ENCODE measurements at places on chromosomes 7 and 10.

DNA sequence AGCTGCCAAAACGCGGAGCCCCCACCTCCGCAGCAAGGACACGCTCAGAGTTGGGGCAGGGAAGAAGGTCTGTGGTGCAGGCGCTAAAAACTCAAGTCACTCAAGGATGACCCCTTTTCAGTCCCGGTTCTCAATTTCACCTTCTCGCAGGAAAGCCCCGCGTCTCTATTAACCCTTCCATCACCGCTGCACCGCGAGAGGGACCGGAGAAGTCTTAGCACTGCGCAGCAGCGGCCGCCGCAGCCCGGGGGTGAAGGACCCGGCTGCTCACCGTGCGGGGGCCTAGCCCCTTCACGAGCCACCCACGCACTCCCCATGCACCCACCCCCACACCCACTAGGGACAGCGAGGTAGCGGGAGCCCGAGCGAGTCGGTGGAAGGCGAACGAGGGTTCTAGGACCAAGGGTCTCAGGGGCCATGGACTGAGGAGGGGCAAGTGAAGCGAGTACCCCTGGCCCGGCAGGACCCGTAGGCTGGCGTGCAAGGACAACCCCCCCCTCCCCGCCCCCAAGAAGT lies 162.9 kb downstream of the SH3PXD2A start:
- DNase-seq, result no peak

DNA sequence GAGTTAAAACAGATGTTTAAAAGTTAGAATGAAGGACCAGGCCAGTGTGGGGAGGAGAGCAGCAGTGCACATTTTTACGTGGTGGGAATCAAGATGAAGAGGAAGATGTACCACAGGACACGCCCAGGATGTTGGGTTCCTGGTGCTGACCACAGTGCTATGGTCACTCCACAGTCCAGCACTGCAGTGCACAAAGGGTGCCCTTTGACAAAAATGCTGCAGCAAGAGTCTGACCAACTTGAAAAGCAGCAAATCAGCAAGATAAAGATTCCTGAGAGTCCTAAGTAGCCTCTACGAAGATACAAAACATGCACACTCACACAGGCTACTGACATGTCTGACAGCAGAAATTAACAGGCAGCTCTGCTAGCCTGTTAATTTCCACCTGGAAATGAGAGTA lies 107.1 kb downstream of the PIP4K2A start:
- DNase-seq, result no peak

GRCh38 chr10:23065181-23065948 lies 30.0 kb upstream of the MSRB2 start:
- DNase-seq, result peak; percentile 59

DNA sequence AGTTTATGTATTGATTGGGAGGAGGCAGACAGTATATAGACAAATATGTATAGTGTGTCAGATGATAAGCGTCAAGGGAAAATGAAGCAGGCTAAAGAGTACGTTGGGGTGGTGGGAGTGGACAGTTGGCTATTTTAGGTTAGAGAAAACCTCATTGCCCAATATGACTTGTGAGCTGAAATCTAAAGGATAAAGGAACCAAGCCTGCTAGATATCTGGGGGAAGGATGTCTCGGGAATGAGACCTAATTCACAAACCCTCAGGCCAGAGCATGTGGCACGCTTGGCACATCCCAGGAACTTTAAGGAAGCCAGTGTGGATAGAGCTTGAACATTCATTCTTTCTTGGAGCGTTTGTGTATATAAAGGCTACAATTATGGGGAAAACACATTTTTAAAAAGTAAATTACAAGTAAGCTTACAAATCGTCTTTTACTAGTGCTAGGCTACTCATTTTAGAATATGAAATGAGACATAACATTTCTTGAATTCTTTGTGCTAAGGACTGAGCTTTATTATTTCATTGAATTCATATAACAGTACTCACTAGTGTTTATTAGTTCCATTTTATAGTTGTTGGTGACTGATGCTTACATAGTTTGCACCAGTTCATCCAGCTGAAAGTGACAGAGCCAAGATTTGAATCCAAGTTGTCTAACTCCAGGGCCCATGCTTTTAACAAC lies 9.7 kb downstream of the FHIP2A start:
- DNase-seq, result no peak

- no peak for DNase-seq
Observed at GRCh38 chr7:91168871-91169829, 95.1 kb upstream of the FZD1 start.

- DNase-seq, result no peak
Observed at GRCh38 chr10:86868353-86868752, 89.1 kb downstream of the MMRN2 start.

- DNase-seq, result no peak
Observed at GRCh38 chr7:1085910-1086421, 1.9 kb upstream of the GPER1 start.

GRCh38 chr10:71458387-71458786 lies 61.7 kb downstream of the CDH23 start:
- DNase-seq, result no peak

- no peak for DNase-seq
Observed at GRCh38 chr7:123665896-123666295, 10.2 kb downstream of the LMOD2 start.

DNA sequence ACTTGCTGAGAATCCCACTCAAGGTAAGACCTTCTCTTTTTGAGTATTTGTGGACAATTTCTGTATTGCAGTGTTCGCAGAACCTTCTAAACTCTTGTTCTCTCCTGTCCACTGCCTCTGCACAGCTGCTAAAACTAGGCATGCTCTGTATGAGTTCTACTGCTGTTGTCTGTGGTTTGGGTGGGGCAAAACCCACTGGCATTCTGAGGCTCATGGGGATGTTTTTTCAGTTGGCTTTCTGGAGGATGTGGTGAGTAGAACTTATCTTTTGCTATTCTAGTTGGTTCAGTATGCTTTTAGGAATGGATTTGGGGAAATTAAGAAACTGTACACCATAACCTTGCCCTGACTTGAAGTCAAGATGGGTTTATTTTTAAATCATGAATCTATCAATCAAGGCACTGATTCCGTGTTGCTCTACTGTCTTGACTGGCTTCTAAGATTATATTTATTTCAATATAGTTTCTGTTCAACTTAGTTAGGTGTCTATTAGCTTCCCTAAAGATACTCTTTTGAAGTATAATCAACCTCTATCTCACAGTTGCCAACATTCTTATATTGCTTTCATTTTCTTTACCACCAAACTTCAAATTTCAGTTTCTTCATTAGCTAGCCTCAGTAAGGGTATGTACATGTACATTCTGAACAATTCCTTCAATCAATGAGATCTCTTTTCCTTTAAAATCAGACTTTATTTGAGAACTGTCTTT lies 25.0 kb upstream of the C1GALT1 start:
- no peak for DNase-seq

DNA sequence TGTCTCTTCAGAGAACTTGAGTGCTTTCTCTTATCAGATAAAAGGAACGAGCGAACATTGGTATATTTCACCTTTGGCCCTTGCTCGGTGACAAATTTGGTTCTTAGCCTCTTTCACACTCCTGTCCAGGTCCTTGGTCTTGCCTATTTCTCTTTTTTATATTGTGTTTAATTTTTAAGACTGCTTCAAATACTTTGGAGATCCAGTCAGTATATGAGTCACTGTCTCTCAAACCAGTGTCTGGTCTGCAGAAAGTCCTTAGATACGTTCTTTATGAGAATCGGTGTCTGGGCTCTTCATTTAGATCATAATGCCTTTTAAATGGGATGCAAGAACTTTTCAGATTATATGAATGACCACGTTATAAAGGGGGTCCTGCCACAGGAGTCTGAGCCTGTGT lies 55.0 kb downstream of the PIK3AP1 start:
- DNase-seq, result no peak

DNA sequence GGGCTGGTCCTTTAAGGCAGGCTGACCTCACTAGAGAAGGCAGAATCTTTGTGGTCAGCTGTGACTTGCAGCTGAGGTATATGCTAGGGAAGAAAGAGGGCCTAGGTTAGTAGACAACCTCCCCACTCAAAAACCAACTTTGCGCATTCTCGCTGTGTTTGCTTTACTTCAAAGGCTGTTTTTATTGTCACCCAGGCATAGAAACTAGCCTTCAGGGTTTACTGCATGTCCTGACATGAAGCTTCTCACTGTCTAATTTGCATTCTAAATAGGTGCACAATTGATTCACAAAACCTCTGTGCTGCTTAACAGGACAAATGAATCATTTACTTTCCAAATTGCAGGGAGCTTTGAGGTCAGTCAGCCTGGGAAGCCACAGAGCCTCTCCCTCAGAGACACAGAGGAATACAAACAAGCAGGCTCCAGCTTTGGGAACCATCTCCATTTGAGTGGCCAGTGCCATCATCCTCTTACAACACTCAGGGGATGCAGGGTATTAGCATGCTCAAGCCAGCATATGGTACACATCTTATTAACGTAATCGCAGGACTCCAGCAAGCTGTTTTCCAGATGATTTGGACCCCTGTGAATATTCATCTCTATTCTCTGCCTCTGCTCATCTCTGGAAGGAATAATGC lies 596.4 kb upstream of the GHITM start:
- DNase-seq, result no peak

- peak; percentile 45 for DNase-seq
Observed at GRCh38 chr7:72493850-72494661, 81.9 kb upstream of the CALN1 start.

DNA sequence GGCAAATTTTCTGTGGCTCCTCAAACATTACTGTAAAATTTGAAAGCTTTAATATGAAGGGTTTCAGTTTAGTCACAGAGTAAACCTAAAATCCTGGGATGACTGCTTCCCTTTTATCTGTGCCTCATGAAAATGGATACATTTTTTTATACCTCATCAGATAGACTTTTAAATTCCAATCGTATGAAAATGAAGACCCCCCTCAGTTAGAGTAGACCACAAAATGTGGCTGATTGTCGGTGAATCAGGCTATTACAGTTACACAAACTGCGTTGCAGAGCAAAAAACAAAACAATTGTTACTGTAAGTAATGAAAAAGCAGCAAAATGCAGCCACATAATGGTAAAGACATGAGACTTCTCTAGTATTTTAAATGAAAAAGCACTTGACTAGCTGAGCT lies 296.2 kb downstream of the CNTNAP2 start:
- no peak for DNase-seq

DNA sequence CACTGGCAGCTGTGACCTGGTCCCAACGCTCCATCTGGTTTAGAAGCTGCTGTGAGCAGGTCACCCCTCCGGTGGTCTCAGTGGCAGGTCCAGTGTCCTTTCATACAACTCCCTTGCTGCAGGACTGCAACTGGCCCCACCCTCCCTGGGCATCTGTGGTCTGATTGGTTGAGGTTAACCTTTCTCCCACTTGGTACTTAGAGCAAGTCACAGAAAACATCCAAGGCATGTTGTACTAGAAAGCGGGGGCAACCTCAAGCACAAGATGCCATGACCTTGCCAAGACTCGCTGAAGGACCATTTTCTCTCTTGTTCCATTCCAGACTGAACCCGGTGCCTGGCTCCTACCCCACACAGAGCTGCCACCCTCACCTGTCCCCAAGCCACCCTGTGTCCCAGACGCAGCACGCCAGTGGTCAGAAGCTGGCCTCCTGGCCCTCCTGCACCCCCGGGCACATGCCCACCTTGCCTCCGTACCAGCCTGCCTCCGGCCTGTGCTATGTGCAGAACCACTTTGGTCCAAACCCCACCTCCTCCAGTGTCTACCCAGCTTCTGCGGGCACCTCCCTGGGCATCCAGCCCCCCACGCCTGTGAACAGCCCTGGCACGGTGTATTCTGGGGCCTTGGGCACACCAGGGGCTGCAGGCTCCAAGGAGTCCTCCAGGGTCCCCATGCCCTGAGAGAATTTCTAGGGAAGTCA lies 9.0 kb downstream of the RHBDD2 start:
- DNase-seq, result no peak

DNA sequence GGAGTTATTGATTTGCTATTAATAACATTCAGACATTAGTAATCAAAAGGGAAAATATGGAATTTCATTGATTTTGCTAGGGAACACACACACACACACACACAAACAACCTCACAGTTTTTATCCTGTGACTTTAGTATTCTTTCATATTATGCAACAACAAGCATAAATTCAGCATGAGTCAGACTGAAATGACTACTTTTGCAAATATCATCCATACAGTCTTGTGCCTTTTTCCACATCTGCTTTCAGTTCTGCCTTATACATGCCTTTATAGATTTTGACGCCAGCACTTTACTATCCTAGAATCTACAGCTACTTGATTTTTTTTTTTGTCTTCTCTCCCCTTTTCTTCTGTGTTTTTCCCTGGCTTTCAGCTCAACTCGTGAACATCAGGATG lies 975.8 kb upstream of the LRRTM3 start:
- peak; percentile 7 for DNase-seq

DNA sequence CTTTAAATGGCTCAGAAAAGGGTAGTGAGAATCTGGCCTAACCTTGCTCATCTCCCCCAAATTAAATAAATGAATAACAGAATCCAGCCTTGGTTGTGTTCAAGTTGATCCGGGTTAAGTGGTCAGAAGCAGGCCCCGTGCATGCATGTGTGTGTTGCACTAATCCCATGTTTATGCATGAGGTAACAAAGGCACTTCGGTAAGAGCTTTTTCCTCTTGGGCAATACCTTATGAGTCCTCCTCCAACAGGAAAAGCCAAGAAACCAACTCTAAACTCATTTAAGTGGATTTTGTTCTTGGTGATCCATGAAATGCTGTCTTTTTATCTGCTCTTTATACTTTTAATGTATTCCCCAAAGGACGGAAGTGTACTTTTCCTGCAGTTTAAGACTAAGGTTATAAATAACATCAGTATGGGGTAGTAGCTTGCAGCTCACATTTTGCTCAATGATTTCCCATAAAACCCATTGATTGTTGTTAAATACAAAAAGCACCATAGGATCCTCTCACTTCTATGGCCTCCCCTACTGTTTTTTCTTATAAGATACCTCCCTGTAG lies 104.9 kb upstream of the YAE1 start:
- no peak for DNase-seq

DNA sequence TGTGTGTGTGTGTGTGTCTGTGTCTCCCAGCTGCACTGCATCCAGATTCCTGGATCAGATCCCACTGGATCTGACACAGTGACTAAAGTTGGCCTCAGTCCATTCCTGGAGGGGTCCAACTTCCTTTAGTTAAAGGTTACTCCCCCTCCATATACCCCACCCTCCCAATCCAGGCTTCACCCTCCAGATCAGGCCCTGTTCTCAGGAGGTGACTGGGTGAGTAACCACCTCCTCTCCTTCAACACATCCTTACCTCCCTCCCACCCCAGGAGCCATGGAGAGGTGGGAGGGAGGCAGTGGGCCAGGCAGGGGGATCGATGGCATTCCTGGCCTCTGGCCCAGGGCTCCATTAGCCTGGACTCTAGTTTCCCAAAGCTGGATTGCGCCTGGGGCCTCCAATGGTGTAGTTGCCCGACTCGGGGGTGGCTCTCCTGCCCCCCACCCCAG lies 11.3 kb downstream of the KCNIP2 start:
- DNase-seq, result no peak
